Uterine smooth muscle cell (primary cell): ENCODE measurements at places on chromosomes 11 and 22. TPM values are rescaled to one million over a fixed set of nuclear protein-coding genes. Genes with fewer than 3 reads are reported as not detected.

Gene MS4A14
- total RNA-seq, result not detected in 2 replicates

Gene C1QTNF5
- 3.5 and 15.2 TPM in 2 replicates for total RNA-seq

Gene SYT7
- total RNA-seq, result 31.4 and 43.6 TPM in 2 replicates

Gene ALX4
- total RNA-seq, result under 0.01 TPM in 1 of 2 replicates, not detected in the other

Gene AGBL2
- 0.66 and 1.00 TPM in 2 replicates for total RNA-seq

Gene GGTLC3
- total RNA-seq, result not detected in 2 replicates

Gene PRDM10
- total RNA-seq, result 4.1 and 7.9 TPM in 2 replicates

Gene KRTAP5-10
- not detected in 2 replicates for total RNA-seq

Gene MAJIN
- not detected in 2 replicates for total RNA-seq
